Melanocyte of skin (primary cell): ENCODE measurements at places on chromosomes 5 and 9. TPM values are rescaled to one million over a fixed set of nuclear protein-coding genes. Genes with fewer than 3 reads are reported as not detected.

AK8 gene
- under 0.01 and 0.15 TPM in 2 replicates for total RNA-seq

VCAN gene
- 2.5 and 2.7 TPM in 2 replicates for total RNA-seq

RGS3 gene
- 4.7 and 9.3 TPM in 2 replicates for total RNA-seq

SLC26A2 gene
- total RNA-seq, result 33.7 and 82.5 TPM in 2 replicates

ABL1 gene
- 71.2 and 96.3 TPM in 2 replicates for total RNA-seq

DBH gene
- not detected in 2 replicates for total RNA-seq

WWC1 gene
- total RNA-seq, result 0.31 and 0.33 TPM in 2 replicates

C5orf52 gene
- total RNA-seq, result not detected in 2 replicates

ACOT12 gene
- total RNA-seq, result 1.1 TPM in 1 of 2 replicates, not detected in the other

KIF2A gene
- total RNA-seq, result 62.3 and 85.4 TPM in 2 replicates

TMEM252 gene
- not detected in 2 replicates for total RNA-seq

NDST1 gene
- total RNA-seq, result 43.7 and 49.8 TPM in 2 replicates

FAM221B gene
- not detected in 2 replicates for total RNA-seq
